ENCODE measurements at places on chromosomes 4 and X. TPM values are rescaled to one million over a fixed set of nuclear protein-coding genes. Genes with fewer than 3 reads are reported as not detected.

CFP gene
- 0.62 TPM for polyA plus RNA-seq

NLRP2B gene
- polyA plus RNA-seq: not detected

SPATA4 gene
- not detected for polyA plus RNA-seq

TEX13D gene
- not detected for polyA plus RNA-seq

DUX4 gene
- not detected for polyA plus RNA-seq

INTS12 gene
- polyA plus RNA-seq: 18.3 TPM

NSUN7 gene
- polyA plus RNA-seq: 0.03 TPM

TLL1 gene
- polyA plus RNA-seq: 0.25 TPM

NLGN4X gene
- polyA plus RNA-seq: 0.03 TPM

DNA sequence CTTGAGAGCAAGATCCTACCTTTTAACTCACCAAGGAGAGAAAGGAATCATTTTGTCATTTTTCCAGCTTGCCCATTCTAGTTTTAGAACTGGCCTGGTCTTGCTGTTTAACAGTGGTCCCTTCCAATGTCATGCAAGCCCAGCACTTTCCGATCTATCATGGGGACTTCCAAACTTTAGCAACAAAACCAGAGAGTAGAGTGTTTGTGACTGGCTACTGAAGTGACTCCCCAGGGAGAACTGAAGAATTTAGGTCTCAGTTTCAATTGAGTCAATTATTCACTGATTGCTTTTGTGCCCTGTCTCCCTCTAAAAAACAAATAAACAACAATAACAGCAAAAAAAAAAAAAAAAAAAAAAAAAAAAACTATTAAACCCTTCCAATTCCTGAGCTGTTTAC, 108.3 kb downstream of the LHFPL1 start:
- DNase-seq: no peak

DNA sequence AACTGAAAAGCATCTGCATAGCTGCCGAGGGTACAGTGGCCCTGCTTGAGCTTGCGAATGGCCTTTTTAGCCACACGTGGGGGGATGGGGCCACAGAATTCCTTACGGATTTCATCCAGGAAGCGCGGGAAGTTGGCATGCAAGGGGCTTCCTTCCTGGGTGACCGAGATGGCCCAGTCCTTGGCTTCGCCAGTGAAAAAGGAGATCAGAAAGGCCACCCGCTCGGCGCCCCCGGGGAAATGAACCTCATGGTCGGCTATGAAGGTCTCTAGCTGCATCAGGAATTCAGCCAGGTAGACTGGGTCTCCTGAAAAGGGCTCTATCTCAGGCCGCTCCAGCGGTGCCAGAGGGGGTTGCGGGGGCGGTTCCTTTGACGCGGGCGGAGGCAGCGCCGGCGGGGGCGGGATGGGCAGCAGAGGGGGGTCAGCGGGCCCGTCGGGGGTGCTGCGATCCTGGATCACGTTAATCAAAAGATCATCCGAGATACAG, 909 bp downstream of the RTL5 start:
- DNase-seq: no peak

DNA sequence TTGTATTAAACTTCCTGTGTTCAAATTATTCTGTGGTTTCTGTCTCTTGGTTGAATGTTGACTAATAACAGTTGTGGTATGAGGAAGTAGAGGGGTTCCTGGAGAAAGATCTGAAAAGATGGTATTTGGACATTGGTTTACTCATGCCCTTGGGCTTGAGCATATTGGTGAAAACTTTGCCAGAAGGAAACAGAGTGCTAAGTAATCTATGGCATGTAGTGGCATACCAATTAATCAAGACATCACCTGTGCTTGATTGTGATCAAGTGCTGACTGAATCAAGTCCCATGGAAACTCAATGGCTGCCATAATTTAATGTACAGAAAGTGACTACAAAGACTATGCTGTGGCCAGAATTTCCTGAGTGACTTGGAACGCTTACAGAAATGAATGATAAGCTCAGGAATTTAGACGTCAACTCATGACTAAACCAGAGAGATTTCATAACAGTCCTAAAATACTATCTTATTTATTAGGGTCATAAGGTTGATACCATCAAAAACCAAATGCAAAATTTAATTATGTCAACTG, 2062.9 kb downstream of the ARAP2 start:
- peak; percentile 26 for DNase-seq

DNA sequence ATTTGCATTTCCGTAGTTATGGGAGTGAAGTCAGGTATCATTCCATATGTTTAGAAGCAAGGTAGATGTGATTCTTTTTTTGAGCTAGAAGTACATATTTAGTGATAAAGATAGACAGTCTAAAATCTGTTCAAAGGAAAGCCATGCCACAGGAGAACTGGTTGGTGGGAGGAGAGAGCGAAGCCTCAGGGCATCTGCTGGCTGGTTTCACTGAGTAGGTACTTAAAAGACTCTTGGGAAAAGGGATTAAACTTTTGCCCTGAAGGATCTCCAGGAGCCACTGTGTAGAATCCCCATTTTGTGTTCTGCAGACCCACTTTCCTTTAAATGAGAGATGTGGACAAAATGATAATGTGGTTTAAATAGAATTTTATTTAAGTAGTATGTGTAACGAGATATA, 89.6 kb downstream of the SHROOM2 start:
- DNase-seq: no peak

GRCh38 chr4:73761856-73762255, 21.5 kb downstream of the CXCL8 start:
- peak; percentile 40 for DNase-seq

DNA sequence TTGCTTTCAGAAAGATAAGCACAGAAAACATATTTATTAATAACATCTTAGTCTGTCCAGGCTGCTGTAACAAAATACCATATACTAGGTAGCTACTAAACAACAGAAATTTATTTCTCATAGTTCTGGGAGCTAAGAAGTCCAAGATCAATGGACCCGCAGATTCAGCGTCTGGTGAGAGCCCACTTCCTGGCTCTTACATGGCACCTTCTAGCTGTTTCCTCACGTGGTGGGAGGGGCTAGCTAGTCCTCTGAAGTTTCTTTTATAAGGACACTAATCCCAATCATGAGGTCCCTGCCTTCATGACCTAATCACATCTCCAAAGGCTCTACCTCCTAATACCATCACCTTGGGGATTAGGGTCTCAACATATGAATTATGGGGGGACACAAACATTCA, 57.2 kb upstream of the AFF2 start:
- no peak for DNase-seq

- peak; percentile 50 for DNase-seq
Observed at GRCh38 chrX:74535408-74536151, 78.8 kb downstream of the RLIM start.

DNA sequence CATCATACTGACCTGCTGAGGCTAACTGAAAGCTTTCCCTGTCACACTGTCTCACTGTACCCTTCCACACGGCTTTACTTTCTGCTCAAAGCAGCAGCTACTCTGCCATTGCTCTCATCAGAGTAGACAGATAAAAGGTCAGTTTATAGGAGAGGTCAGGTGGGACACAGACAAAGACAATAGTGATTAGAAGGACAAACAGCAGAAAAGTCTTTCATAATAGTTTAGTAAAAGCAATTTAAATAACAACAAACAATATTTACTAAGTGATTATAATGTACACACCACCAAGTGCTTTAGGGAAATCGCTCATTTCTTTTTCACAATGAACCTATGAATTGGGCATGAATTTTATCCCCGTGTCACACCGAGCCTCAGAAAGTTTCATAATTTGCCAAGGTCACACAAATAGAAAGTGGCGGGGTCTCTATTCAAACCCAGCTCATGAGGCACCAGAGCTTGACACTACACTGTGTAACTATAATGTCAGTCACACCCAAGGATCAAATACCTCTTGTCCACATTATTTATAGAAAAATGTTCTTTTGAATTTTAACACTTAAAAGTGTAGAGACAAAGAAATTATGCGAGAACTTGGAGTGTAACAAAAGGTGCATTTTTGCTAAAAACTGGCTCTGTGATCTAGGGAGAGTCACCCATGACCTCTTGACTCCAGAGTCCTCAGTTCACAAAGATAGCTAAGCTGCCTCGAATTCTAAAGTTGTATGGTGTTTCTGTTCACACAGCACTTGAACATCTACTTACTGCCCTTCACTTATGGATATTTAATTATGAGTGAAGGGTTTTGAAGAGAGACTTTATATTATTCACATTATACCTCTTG, 24.5 kb upstream of the SORBS2 start:
- no peak for DNase-seq

DNA sequence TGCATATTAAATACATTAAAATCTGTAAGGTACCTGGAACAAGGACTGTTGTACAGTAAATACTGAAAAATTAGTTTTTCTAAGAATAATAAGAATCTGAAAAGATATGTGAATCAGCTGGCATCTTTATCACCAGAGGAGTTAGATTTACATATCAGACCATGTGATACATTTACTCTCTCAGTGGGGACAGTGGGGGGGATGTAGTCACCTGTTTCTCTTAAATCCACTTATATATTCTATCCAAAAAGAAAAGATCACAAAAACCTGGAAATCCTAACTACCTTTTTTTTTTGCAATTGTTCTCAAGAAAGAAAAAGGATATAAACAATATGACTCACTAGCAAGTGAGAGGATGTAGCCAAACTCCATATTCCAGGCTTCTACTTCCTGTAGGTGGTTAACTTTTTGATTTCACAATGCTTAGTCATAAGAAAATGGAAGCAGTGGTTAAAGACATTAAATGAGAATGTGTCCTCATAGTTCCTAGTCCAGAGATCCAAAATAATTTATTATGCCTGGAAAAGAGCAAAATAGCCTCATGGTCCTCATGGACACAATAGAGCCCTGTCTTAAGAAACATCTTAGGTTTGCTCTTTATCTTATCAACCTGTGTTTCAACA, 22.5 kb upstream of the MYOZ2 start:
- peak; percentile 91 for DNase-seq

DNA sequence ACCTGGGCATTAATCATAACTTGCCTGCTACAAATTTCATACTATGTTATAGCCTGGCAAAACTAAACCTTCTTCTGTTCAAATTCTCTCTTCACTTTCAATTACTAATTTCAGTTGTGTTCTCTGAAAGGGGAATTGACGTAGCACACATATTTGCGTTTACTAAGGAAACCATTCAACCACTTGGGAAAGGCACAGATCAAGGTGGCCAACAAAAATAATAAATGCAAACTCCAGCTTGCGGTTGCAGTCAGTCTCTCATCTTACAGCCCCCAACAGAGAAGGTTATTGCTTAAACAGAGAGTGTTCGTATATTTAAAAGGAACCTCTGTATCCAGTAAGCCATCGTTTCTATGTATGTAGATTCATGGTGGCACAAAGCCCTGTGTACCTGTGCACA, 4.0 kb downstream of the SRPX start:
- DNase-seq: no peak
